ENCODE measurements at places on chromosomes 2 and 18.

DNA sequence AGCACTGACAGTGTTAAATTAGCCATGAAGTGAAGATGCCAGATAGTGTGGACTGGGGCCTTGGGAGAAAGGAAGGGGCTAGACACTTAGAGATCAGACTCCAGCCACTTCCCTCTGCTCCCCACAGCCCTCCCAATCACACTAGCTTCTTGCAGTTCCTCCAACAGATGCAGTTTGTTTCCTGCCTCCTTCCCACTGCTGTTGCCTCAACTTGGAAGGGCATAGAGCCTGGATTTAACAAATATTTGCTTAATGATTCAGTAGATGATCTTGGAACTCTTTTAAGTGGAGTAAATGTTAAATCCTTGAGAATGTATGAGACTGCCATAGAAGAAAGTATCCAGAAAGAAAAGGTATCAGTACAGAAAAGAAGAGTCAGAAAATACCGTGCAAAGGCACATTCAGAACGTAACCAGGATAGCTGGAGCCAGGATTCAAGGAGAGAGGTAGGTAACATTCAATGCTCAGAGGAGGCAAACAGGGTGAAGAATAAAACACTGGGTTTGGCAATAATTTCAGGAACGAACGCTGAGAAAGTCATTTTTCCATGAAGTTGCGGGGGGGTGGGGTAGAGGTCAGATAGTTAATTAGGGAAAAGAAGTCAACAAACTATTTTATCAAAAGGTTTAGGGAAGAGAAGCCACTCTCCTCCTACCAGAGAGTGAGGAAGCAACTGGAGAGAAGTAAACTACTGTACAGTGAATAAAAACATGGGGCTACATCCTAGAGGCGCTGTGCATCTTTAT, 1.3 kb upstream of the BZW1 start:
- no peak for DNase-seq

DNA sequence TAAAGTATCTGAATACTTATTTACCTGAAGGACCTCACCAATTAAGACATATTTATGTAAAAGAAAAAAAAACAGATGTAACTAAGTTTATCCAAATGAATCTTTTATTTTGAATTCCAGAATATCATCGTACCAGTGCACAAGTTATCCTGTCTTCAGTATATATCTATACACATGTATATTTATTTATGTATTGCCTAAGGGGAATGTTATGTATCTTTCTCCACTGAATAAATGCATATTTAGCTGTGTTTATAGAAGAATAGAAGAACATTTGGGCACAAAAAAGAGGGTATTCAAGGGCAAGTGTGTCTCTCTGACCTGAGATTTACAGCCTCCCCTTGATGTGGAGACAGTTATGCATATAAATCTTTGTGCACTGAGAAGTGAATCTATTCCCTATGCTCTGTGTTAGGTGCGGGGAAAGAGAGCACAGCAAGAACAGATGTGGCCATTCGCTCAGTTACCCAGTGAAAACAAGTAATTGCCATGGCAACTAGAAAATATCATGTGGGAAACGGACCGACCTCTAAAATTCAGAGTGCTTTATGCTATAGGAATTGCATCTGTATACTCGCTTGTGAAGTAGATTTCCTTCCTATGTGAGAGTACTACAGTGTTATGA, 39.5 kb upstream of the ASXL3 start:
- DNase-seq, result no peak

DNA sequence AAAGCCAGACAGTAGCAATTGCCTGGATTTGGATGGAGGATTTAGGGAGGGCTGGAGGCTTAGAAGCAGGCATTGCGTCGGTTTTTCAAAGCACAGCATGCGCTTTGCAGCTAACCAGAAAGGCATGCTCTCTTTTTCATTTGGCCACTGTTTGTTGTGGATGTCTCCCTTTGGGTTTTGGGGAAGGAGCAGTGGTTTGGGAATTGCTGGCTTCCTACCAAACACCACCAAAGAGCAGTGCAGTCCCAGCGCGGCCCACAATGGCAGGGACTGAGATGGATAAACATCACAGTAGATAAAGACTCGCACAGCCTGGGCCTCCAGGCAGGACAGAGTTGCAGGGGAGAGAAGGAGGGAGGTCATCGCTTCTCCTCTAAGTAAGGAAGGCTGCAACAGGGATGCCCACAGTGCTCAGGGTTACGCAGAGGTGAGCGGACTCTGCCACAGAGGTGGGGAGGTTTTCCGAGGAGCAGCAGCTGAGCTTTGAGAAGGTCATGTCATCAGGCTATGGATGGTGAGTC, 148.5 kb downstream of the MYT1L start:
- no peak for DNase-seq

DNA sequence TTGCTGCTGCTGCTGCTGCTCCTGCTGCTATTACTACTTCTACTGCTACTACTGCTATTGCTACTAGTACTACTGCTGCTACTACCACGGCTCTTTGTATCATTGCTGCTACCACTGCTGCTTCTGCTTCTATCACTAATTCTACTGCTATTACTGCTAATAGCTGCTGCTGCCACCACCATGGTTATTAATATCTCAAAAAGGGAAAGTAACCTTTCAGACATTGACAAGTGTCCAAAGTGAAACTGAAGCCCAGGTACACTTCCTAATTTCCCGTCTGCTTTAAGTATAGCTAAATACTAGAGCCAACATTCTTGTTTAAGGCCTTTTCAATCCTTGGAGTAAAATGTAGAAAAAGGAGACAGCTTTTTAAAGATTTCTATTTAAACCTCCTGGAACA, 45.4 kb upstream of the EHBP1 start:
- no peak for DNase-seq

- no peak for DNase-seq
Observed at GRCh38 chr2:150309311-150310080, 178.0 kb downstream of the RND3 start.

GRCh38 chr2:158041400-158041799, 60.3 kb upstream of the UPP2 start:
- no peak for DNase-seq

DNA sequence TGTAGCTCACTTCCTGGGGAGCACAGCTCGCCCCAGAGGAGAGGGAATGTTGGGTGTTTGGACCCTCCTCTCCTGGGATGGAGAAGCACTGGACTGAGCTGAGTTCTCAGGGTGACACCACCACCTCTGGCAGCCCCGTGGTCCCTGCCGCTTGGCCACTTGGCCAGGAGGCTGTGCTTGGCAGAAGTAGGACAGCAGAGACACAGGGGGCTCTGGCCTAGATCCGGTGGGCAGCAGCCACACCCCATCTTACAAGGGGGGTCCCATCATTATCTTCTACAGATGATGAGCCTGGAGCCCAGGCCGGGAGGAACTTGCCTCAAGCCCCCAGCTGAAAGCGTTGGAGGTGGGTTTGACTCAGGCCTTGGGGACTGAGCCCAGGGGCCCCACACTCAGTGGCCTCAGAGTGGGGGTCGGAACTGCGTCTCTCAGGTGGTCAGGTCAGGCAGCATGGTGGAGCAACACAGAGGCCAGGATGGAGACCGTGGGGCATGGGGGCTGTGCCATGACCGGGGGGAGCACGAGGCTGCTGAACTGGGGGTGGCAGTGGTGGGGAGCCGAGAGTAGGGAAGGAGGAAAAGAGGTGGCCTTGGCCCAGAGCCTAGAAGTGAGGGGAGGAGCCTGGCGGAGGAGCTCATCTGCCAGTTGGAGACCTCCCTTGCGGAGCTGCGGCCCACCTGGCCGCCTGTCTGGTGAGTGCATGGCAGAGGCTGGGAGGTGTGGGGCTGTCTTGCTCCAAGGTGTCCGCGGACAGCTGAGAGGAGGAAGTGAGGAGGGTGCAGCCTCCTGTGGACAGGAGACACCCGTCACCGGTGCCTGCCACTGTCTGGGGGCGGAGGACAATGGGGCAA, 63.6 kb upstream of the HDAC4 start:
- DNase-seq, result no peak

- DNase-seq, result no peak
Observed at GRCh38 chr2:18932853-18933252, 343.5 kb upstream of the NT5C1B start.

DNA sequence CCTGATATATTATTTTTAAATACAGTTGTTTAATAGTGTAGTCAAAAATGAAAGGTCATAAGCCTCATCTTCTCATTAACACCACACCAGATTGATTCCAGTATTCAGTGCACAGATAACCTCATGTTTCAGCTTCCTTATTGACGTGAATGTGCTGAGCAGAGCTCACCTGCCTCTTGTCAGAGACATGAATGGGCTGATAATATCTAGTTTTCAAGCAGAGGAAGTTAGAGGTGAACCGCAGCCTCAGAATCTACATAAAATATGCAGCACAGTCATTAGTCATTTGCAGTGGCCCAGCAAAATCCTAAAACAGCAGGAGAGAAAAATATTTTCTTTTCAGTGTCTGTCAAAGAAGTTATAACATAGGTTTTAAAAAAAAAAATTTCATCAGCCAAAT, 216.2 kb downstream of the GBX2 start:
- no peak for DNase-seq

- no peak for DNase-seq
Observed at GRCh38 chr2:151762694-151763093, 28.4 kb upstream of the NEB start.

DNA sequence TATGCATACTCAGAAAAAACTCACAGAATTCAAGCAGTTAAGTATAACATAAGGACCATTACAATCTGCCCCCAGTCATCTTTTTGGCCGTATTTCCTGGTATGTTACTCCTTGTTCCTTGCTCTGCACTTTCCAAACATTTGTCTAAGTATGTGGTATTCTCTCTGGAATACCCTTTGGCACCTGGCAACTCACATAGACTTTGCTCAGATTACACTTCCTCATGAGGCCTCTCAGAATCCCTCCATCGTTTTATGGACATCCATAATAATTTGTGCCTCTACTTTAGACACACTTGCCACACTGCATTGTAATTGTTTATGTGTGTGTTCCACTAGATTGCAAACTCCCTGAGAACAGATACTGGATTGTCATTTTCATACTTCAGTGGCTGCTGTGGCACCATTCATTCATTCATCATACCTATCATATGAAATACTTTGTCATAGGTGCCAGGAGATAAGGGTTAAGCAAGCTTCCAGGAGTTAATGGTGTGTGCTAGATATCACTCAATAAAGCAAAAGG, 84.0 kb downstream of the HIBCH start:
- DNase-seq, result no peak

DNA sequence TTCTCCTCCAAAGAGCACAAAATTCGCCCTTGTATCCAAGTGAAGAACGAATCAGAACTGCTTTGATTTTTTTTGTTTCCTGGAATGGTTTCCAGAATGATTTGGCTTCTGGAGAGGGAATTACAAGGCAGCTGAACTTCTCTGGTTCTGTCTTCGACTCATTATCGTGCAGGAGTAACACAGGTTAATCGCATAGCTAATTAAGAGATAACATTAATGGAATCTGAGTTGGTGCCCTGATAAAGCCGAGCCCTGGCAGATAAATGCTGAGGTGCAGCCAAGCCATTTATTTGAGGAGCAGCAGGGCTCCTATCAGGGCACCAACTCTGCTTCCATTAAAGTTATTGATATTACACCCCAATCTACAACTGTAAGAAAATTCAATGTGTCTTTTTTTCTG, 433.7 kb downstream of the ZNF521 start:
- no peak for DNase-seq

- DNase-seq, result no peak
Observed at GRCh38 chr2:130720528-130720927, 8.3 kb upstream of the GPR148 start.

GRCh38 chr2:70937866-70938585, 2.3 kb downstream of the ATP6V1B1 start:
- no peak for DNase-seq

DNA sequence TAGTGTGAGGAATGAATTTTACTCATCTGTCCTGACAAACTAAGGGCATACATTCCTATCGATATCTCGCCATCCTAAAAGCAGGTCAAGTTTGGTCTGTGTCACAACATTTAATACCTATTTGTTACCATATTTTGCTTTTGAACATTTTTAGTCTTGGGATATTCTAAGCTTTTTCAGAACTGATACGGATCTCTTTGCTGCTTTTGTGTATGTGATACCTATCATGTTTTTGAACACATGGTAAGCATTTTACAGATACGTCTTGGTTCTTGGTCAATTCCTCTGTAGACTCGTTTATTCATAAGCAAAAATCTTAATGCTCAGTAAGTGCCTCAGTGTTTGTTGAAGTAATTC, 592 bp downstream of the ZNF397 start:
- DNase-seq, result no peak

- no peak for DNase-seq
Observed at GRCh38 chr2:189406586-189407233, 34.6 kb upstream of the WDR75 start.

DNA sequence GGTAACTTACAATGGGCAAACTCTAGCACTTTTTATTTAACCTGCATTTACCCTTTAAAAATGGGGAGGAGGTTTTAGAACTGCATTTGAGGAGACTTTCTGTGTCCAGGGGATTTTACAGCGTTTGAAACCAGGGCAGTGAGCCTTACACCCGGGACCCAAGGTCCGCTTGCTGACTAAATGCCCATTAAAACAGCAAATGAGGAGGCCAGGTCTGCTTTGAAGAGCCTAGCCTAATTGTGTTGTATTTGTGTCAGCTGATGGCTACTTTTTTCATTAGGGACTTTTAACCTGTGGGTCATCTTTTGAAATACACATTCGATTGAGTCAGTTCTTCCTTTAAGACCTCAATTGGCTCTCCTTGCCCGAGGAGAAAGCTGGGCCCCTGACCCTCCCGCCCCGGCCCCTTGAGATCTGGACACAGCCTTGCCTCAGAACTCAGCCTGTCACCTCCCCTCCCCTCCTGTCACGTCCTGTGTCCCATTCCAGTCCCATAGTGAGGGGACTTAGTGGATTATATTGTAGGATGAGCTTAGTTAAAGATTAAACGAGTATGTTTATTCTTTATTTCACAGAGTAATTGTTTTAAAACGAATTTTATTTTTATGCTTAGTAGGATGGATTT, 69.0 kb downstream of the KLHL29 start:
- no peak for DNase-seq

GRCh38 chr2:100064592-100065428, 77.6 kb downstream of the AFF3 start:
- no peak for DNase-seq

- DNase-seq, result no peak
Observed at GRCh38 chr2:112541315-112542122, 746 bp upstream of the POLR1B start.

GRCh38 chr2:143148011-143148410, 18.8 kb downstream of the ARHGAP15 start:
- no peak for DNase-seq

DNA sequence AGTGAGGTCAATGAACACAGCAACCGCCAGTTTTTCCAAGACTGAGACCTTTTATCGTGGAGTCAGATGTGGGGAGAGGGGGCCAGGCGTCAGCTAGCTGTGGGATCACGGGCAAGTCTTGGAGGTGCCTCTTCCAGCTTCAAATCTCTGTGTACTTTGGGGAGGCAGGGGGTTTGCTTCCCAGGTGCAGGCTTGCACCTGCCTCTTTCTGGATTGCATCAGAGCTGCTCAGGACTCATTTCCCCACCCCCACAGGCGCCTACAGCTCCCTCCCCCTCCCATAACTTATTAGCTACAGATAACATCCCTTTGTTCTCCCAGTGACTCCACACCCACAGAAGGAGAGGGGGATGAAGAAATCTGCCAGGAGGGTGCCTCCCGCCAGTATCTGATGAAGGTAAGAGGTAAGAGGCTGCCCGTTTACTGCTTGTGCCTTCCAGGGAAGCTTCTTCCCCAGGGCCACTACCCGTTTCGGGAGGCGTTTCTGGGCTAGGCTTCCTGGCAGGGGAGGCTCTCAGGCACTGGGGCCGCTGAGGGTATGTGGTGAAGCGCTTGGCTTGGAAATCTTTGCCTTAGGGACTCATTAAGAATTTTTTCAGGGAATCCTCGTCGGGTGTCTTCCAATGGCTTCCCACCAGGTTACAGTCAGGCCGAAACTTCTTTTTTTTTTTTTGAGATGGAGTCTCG, 18.8 kb upstream of the MRPL33 start:
- no peak for DNase-seq

GRCh38 chr18:58144671-58145285, 100.8 kb downstream of the NEDD4L start:
- DNase-seq, result no peak

All from stimulated activated CD4-positive, alpha-beta T cell treated with anti-CD3 and anti-CD28 coated beads, TNF-alpha, amount 100 ng/mL, for 4 hours (primary cell).